K562 (cell line): ENCODE measurements at places on chromosomes 1 and 21.

- no peak for DNase-seq
These were observed 165.3 kb downstream of the TNFSF18 start for GRCh38 chr1:172885411-172885810.

GRCh38 chr1:2803931-2804627 is 2.6 kb upstream of the TTC34 start:
- DNase-seq, result no peak

DNA sequence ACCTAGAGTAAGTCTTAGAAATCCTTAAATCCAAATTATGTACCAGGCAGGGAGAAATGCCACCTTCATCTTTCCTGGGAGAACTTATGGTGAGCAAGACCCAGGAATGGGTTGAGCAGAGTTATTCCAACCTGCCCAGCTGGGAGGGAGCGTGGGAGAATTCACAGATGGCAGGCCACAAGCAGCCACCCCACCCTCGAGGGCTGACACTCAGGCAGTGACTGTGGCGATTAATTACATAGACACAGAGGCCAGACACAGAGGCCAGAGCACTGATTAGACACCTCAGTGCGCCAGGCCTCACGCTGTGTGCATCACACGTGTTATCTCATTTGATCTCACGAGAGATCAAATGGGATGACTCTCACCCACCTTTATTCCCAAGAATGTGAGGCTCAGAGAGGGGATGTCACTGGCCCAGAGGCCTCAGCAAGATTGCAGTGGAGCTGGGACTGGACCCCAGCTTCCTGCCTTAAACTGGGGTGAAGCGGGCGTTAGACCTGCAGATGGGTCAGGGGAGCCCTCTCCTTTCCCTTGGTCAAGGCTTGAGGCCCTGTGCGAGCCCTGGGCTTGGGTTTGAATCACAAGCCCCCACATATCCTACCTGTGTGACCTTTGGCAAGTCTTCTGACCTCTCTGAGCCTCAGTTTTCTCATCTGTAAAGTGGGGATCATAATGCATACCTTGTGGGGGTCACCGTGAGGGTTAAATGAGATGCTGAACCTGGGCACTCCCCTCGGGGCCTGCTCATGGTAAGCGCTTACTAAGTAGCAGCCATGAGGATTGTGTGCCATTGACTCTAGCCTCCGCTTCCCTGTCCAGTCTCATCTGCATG is 28.8 kb upstream of the PADI4 start:
- no peak for DNase-seq

- peak; percentile 56 for DNase-seq
These were observed 29.2 kb downstream of the EPHB2 start for GRCh38 chr1:22739648-22740385.

GRCh38 chr1:201659572-201659971 is 120.6 kb downstream of the NAV1 start:
- no peak for DNase-seq

DNA sequence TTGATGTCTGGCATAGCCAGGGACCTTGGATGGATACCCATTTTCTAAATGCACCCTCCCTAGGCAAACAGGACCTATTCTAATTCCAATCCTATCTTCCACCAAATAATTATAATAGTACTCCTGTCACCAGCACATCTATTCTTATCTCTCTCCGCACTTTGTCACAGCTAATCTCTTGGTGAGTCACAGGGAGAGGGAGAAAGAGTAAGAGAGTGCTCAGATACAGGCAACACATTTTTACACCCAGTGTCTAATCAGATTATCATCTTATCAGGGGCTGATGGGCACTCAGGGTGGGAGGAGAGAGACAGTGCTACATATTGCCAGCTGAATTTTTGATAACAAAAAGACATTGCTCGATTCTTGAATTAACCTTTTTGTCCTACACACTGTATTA is 275.0 kb upstream of the BEND5 start:
- DNase-seq, result no peak

DNA sequence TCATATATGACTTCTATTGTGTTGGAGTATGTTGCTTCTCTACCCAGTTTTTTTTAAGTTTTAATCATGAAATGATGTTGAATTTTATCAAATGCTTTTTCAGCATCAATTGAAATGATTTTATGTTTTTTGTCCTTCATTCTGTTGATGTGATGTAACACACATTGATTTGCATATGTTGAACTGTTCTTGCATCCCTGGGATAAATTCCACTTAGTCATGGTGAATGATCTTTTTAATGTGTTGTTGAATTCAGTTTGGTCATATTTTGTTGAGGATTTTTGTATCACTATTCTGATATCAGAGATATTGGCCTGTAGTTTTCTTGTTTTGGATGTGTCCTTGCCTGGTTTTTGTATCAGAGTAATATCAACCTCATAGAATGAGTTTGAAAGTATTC is 46.6 kb upstream of the CD55 start:
- DNase-seq, result no peak

DNA sequence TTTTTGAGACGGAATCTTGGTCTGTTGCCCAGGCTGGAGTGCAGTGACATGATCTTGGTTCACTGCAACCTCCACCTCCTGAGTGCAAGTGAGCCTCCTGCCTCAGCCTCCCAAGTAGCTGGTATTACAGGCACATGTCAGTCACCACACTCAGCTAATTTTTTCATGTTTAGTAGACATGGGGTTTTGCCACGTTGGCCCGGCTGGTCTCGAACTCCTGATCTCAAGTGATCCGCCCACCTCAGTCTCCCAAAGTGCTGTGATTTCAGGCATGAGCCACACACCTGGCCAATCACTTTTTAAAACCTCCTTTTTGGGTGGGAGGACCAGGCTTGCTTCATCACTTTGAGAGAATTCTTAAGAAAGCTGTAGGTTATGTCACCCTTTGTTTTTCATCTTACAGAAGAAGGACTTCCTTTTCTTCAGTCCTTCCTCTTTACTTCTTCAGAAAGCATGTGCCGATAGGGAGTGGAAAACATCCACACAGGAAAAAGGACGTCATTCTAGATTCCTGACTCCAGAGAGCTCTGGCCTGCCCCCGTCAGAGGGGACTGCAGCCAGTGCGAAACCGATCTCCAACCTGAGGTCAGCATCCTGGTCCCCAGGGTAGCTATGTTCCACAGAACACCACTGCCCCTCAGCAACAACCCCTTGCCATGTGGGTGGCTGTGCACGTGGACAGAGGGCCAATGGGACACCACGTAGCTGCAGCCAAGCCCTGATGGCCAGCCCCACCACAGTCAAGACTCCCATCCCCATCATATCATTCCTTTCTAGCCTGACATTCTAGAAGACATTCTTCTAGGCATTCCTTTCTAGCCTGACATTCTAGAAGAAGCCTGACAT is 21.9 kb downstream of the NCF2 start:
- no peak for DNase-seq

GRCh38 chr1:50348449-50349241 is 74.6 kb downstream of the DMRTA2 start:
- DNase-seq, result peak; percentile 78

- no peak for DNase-seq
These were observed 535.4 kb downstream of the KIF26B start for GRCh38 chr1:245690156-245690690.

- no peak for DNase-seq
These were observed 9.3 kb upstream of the TSNAX start for GRCh38 chr1:231519166-231519565.

- no peak for DNase-seq
These were observed 832.6 kb upstream of the TMPRSS15 start for GRCh38 chr21:19236209-19236608.

DNA sequence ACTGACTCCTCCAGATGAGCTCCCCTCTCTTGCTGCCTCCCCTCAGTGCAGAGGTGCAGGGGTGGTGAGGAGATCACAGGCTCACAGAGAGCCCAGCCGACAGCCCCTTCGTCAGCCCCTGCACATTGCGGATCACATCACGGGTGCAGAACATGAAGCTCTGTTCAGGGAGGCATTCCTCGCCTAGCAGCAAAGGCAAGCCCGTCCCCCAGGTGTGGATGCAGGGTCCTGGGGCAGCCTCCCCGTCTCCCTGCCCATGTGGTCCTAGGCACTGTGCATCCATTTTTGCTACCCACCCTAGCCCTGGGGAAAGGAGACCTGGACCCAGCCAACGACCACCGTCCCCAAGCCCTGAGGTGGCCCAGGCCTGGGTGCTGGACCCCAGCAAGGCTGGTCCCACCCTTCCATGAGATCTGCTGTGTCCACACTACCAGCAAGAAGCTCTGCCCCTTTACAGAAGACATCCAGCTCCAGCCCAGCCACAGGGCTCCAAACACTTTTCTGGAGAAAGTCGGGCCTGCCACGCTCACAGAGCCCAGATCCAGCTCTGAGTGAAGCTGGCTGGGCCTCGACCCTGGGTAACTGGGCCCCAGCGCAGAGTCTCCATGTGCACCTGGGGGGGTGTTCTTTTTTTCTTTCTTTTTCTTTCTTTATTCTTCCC is 248.7 kb downstream of the NPHP4 start:
- no peak for DNase-seq

- no peak for DNase-seq
These were observed 303.6 kb downstream of the USH2A start for GRCh38 chr1:216119600-216119999.

DNA sequence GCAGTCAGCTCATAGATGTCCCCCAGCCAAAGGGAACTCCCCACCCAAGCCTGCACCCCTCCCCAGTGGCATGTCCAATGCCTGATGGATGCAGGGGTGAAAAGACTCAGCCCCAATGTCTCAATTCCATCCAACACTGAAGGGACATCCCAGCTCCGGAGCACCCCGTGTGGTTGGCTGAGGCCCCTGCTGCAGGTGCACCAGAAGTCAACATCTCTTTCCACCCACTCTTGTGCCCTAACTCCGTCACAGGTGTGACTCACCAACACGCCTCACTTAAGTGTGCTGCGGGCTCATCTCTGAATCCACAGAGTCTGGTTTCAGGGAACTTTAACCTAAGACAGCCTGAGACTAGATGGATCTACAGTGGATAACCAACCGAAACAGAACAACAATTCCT is 40.9 kb upstream of the ZBTB18 start:
- no peak for DNase-seq

GRCh38 chr1:86779308-86780191 is 75.2 kb downstream of the SH3GLB1 start:
- DNase-seq, result no peak

DNA sequence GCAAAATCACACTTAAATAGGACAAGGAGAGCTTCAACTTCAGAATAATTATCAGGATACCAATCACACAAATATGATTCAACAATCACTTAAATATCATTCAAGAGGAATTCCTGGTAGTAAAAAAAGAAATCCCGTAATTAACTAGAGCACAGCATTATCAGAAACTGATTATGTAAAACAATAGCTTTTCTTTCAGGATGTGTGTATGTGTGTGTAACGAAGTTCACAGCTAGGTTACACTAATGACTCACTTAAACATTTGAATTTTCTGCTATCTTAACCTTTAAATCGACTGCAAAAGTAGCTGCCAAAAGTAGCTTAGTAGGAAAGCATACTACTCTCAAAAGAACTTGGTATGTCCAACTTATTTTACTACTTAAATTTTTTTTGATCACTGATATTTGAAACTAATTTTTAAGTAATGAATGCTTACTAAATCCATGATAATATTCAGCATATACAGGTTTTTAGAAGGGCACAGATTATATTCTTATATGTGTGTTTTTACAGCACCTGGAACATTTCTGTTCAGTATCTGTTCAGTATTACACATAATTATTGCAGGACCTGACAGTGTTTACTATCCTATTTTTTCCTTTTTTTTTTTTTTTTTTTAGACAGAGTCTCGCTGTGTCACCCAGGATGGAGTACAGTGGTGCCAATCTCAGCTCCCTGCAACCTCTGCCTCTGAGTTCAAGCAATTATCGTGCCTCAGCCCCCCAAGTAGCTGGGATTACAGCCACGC is 4.2 kb downstream of the RERE start:
- no peak for DNase-seq

GRCh38 chr1:205580923-205581180 is 51.0 kb downstream of the ELK4 start:
- no peak for DNase-seq

- peak; percentile 9 for DNase-seq
These were observed 56.2 kb upstream of the EPS8L3 start for GRCh38 chr1:109819906-109820305.

DNA sequence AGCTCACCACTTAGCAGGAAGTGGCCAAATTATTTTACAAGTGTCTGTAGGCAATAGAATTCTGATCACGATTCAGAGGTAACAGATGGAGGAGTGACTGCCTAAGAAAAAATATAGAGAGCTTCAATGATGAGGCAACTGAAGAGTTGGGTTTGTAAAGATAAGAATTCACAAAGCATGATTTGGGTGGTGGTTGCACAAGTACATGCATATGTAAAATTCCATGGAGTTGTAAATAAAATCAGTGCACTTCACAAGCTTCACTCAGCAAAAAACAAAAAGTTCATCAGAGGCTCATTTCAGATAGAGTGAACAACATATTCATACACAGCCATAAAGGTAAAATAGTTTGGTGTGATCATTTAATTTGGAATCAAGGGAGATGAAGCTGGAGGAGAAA is 10.9 kb downstream of the ANP32E start:
- DNase-seq, result no peak
